GM10248 (cell line): ENCODE measurements at places on chromosomes 7 and 10.

- DNase-seq = no peak
Measured at GRCh38 chr7:79060498-79060897, 393.0 kb downstream of the MAGI2 start.

- no peak for DNase-seq
Measured at GRCh38 chr7:41306486-41306885, 396.4 kb downstream of the INHBA start.

DNA sequence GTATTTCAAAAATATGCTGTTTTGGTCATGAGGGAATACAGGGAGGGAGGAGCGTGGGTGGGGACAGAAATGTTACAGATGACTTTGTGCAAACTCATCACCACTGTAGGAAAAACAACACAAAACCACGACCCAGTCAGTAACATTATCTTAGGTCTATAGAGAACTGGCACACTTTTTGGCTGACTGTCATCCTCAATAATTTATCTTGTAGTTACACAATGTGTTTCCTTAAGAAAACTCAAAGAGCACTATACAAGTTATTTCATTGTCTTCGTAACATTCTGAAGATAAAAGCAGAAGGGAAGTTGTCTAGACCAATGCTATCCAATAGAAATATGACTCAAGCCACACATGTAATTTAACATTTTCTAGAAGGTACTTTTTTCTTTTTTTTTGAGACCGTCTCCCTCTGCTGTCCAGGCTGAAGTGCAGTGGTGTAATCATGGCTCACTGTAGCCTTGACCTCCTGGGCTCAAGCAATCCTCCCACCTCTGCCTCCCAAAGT lies 16.9 kb upstream of the CDK14 start:
- no peak for DNase-seq

DNA sequence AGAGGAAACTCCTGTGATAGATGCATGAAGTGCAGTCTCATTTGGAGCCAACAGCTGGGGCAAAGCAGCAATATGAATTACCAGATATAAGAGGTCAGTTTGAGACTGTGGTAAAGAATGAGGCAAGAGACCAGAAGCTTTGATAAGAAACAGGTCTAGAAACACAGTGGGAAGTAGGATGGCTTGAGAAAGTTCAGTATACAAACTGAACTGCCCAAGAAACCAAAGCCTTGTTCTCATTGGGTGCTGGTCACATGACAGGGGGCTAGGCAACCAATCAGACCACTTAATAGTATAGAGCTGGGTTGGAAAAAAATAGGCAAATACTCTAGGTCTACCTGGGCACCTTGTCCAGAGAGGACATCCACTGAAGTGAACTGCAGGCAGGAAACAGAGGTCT lies 46.2 kb upstream of the PLCE1 start:
- no peak for DNase-seq

- DNase-seq = no peak
Measured at GRCh38 chr7:150978126-150978789, at the start of gene KCNH2. Gene KCNH2 (minus strand): TSS chr7:150978321. CDS start chr7:150977913, 408 bp downstream.

DNA sequence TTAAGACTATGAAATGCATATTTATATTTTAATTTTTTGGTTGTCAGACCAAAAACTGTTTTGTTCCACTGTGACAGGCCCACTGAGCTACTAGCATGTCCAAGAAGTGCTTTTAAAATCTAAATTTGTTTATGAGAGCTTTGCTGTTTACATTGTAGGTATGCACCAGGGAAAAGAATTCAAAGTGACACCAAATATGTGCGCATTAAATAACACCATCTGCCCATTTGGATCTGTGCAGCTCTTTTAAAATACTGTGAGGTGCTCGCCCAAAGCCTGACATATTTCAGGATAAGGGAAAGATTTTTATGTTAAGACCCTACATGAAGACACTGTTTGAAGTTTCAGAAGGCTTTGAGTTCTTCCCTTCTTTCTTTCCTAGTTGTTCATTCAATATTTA lies 162.9 kb downstream of the ST7 start:
- DNase-seq = no peak
